ENCODE measurements at places on chromosomes 3 and 15. TPM values are rescaled to one million over a fixed set of nuclear protein-coding genes. Genes with fewer than 3 reads are reported as not detected.

The LDHAL6B gene
- total RNA-seq = not detected

The FBXO40 gene
- 12.7 TPM for total RNA-seq

The TMC3 gene
- total RNA-seq = not detected

The IMPG2 gene
- total RNA-seq = 2.1 TPM

The RSL24D1 gene
- 88.9 TPM for total RNA-seq

The POC1A gene
- total RNA-seq = 4.5 TPM

The FGD5 gene
- total RNA-seq = 26.1 TPM

The KNG1 gene
- not detected for total RNA-seq

The SH3GL3 gene
- total RNA-seq = 7.1 TPM

The STOML1 gene
- 22.3 TPM for total RNA-seq

The COLQ gene
- 12.1 TPM for total RNA-seq

The PLD1 gene
- total RNA-seq = 60.6 TPM

The B3GALNT1 gene
- total RNA-seq = 27.5 TPM

The FAM81A gene
- total RNA-seq = 3.0 TPM

The TMEM44 gene
- 19.4 TPM for total RNA-seq

The NAALADL2 gene
- 76.0 TPM for total RNA-seq

The KCNMB2 gene
- total RNA-seq = 6.2 TPM

The P4HTM gene
- total RNA-seq = 37.1 TPM

The A4GNT gene
- total RNA-seq = not detected

The DLEC1 gene
- 0.10 TPM for total RNA-seq

The POTEB3 gene
- total RNA-seq = not detected

The MYRIP gene
- total RNA-seq = 3.7 TPM

The COL6A5 gene
- total RNA-seq = not detected

The RAD54L2 gene
- total RNA-seq = 14.6 TPM

The KLHL18 gene
- 16.6 TPM for total RNA-seq

Data from tongue (tissue), 3 donors.